Natural killer cell treated with Interleukin-12 subunit alpha and Interleukin-12 subunit beta and Interleukin-15 and Interleukin-18, amount 100 ng/mL, for 72 hours (primary cell): ENCODE measurements at places on chromosomes 6 and 20.

GRCh38 chr6:27178407-27178730, 69.1 kb upstream of the PRSS16 start:
- no peak for DNase-seq

DNA sequence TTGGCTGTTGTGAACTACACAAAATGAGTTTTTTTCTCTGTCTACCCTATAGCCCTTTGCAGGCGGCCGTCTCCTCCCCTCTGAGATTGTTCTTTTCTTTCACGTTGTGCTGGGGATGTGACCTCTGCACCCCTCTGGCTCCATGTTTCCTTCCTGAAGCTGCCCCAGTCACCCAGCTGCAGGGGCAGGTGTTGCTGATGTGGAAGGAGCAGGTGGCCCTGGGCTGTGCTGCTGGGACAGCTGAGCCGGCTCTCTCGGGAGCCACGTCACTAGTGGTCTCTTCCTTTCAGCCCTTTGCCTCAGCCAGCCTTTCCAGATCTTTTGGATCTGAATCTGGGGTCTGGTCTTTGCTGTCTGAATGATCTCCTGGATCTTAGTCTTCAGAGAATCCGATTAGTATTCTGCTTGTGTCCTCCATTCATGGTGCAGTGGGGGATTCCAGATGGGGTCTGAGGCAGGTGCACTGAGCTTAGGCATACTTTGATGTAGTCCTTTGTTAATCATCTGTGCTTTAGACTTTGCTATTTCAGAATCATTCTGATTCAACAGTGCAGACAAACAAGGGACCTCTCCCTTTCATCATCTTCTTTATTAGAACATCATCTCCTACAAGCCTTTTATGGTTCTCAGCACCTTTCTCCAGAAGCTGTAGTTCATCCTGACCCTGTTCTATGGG, 31.4 kb downstream of the TMEM181 start:
- DNase-seq, result no peak

DNA sequence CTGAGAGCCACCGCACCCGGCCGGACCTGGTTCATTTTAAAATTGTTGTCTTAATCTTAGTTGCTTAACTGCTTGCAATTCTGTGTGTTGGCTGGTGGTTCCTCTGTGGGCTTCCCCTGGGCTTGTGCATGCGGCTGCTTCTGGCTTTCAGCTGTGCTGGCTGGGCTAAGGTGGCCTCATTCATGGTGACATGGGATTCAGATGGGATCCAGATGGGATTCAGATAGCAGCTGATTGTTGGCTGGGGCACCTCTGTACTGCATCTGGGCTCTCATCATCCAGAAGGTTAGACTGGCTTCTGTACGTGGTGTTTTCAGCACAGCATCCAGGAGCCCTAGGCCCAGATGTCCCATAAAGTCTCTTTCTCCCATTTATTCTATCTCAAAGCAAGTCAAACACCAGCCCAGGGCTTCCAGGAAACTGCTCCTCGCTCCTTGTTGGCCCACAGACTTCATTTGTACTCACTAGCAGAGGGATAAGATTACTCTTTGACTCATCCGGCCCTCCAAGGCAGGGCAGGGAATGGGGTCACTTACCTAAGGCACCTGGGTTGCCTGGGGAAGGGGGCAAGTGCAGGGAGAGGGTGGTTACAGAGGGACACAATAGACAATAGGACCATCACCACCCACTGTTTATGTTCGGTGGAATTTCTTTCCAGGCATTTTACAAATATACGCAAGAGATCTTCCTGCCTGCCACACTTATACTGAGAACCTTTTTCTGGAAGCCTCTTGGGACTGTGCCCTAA, 10.2 kb upstream of the PEDS1 start:
- no peak for DNase-seq

DNA sequence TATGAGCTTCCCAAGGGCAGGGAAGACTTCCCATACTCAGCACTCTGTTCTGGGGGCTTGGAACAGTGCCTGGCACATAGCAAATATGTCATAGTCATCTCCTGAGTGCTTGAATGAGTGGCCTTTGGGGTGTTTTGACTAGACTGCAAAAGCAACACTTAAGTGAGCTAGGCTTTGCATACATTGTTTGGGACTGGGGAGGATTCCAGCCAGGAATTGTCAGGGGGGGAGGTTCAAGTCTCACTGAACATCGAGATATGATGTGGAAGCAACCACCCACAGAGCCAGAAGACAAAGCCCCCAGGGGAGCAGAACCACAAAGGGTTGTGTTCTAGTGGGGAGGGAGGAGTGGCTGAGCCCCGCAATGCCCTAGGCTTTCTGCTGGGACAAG, 98.4 kb downstream of the SYCP2 start:
- DNase-seq, result no peak

DNA sequence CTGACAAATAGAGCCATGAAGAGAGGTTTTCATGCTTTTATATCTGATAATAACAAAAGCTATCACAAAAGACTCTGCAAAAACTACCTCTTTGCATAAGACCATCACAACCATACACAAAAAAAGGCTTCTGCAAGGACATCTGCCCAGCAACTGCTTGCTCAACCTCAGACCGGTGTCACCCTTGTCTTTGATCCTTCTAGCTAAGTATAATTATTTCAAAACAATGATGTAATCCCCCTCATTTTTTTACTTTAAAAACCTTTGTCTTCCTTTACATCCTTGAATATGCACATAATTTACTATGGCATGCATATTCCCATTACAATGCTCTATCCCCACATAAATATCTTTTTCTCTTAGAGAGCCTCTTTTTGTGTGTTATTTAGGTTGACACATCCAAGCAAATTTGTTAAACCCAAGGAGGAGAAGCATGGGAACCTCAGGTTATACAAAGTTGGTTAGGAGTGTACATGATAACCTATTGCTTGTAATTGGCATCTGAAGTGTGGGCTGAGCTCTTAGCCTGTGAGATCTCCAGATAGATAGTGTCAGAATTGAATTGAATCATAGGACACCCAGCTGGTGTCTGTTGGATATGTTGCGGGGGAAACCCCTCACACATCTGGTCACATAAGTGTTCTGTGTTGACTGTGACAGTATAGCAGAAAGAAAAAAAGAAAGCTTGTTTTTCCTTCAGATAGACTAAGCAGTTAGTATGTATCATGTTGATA, 20.7 kb upstream of the CGA start:
- DNase-seq, result no peak

GRCh38 chr6:161233986-161234661, 39.7 kb downstream of the AGPAT4 start:
- no peak for DNase-seq

DNA sequence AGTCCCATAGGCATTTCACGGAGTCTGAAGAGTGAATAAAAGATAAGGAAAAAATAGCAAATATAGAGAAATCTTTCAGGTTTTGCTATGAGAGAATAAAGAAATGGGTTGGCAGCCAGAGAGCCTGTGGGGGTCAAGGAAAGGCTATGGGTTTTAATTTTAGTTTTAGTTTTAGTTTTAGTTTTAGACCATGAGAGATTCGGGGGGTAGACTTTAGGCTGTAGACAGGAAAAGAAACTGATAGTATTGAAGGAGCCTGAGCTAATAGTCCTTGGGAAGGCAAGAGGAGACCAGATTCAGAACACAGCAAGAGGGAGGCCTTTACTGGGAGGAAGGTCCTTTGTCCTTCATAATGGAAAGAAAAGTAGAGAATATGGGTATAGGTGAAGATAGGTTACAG, 19.3 kb downstream of the DOP1A start:
- no peak for DNase-seq
